ENCODE measurements at places on chromosomes 1 and 21. TPM values are rescaled to one million over a fixed set of nuclear protein-coding genes. Genes with fewer than 3 reads are reported as not detected.

Gene COL9A2
- 0.06 TPM for polyA plus RNA-seq

Gene THBS3
- 2.8 TPM for polyA plus RNA-seq

Gene CYP4X1
- 0.78 TPM for polyA plus RNA-seq

Gene HRNR
- polyA plus RNA-seq, result not detected
